ENCODE measurements at places on chromosomes 12 and 14.

DNA sequence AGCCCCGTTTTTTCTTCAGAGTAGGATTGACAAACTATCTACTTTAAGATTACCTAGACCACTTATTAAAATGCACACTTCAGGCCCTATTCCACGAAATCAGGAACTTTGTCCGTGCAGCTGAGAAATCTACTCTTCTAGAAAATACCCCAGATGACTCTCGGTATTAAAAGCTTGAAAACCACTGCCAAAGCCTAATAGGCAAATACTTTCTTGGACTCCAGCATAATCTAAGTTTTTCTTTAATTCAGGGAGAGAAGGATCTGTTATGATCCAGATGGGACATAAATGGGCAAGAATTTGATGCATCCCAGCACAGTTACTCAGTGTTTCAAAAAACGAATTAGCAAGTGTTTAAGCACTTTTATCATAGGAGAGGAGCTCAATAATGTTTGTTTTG, 94.5 kb downstream of the TMX1 start:
- no peak for DNase-seq

DNA sequence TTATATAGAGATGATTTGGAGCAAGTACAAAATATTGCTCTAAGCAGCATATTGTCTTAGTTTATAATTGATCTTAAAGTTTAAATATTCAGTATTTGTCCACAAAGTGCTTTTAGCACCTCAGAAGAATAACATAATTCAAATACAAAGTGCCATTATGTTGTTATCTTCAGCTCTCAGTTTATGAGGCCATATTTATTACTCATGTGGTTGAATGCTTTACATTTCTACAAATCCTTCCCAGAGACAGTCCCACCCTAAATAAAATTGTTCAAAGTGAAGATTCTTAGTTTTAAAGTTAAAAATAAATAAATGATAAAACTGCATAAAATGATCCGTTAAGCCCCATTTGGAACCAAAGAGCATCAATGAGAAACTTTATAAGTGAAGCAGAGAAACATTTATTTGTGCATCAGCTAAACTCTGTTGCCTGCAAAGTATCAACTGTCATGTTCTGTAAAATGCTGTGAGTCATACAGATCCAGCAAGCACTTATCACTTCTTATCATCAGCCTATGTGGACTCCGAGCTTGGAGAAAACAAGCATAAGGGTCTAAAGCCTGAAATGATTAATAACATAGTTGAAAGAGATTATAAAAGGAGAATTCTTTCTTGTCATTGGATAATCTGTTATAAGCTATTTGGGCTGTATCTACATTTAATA, 218.9 kb downstream of the ADAMTS20 start:
- DNase-seq: no peak

DNA sequence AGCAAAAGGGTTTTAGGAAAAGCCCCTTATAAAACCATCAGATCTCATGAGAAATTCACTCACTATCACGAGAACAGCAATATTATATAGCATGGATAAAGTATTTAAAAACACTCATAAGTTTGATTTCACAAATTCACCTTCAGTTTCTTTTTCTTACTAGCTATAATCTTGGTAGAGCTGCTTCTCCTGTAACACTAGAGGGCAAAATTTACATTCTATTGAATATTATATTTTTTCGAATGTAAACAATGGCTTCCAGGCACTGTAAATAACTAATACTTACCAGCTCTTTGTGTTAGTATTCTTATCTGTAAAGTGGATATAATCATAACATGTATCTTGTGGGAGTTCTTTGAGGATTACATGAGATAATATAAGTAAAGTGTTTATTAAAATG, 259.6 kb downstream of the CCER1 start:
- no peak for DNase-seq

GRCh38 chr12:26431211-26431610, 235.8 kb downstream of the SSPN start:
- no peak for DNase-seq

- DNase-seq: no peak
Observed at GRCh38 chr12:131589221-131589897, 121.5 kb upstream of the SFSWAP start.

GRCh38 chr12:27539191-27539631, 15.2 kb downstream of the PPFIBP1 start:
- DNase-seq: no peak

DNA sequence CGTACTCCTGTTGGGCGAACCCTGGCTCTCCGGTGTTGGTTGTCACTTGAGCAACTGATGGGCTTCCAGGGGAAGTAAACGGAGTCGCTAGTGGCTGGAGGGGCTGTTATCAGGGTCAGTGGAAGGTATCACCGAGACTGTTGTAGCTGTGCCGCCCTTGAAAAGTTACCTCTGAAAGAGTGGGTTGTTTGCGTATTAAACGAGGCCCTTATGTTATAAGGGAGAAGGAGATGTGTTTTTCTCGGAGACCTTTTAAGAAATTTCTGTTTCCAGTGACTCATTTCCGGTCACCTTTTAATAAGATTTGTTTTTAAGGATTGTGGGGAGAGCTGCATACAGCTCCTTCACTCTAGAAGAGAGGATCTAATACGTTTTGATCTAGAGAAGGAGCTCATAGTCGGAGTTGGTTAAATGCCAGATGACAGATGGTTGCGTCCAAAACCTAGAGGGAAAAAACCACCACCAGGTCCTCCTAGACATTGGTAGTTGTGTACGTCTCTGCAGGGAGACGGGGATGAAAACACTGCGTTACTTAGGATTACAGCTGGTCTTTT, 750 bp upstream of the DBX2 start:
- no peak for DNase-seq

- DNase-seq: no peak
Observed at GRCh38 chr14:96239711-96240141, 16.3 kb upstream of the BDKRB1 start.

- DNase-seq: no peak
Observed at GRCh38 chr12:115062741-115063140, 378.8 kb upstream of the TBX3 start.

GRCh38 chr12:128959901-128960300, 106.6 kb downstream of the GLT1D1 start:
- DNase-seq: no peak

DNA sequence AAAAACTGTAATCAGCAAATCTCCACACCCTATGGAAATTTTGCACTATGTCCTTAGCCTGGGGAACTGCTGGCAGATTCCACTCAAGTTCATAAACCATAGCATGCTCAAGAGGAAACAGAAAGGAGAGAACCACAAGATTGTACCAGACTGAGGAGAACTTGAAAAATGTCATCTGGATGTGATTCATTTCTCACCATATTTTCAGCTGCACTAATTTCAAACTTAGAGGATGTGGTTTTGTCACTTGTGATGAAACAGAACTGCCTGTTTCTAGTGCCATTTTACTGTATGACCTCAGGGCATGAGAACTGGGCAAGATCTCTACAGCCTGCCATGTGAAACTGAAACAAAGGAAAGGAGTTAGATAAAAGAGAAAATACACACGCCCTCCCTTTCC, 1493.1 kb upstream of the FLRT2 start:
- no peak for DNase-seq

DNA sequence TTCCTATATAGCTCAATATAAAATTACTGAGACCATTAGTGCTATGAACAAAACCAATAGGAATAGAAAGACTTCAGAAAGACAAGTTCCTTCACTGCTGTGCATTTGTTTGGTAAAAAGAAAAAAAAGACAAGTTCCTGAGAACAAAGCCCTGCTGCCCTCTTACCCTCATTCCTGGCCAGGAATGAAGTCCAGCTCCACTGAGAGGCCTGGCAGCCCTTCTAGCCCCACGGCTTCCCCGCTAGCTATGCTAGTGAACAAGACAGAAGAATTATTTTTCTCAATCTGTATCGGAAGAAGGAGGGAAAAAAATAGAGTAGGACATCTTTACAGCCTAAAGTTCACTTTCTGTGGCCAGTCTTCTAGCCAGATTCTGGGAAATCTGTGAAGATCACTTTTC, 1.6 kb downstream of the MFAP5 start:
- no peak for DNase-seq

- no peak for DNase-seq
Observed at GRCh38 chr14:90739318-90740068, 76.7 kb downstream of the TTC7B start.

DNA sequence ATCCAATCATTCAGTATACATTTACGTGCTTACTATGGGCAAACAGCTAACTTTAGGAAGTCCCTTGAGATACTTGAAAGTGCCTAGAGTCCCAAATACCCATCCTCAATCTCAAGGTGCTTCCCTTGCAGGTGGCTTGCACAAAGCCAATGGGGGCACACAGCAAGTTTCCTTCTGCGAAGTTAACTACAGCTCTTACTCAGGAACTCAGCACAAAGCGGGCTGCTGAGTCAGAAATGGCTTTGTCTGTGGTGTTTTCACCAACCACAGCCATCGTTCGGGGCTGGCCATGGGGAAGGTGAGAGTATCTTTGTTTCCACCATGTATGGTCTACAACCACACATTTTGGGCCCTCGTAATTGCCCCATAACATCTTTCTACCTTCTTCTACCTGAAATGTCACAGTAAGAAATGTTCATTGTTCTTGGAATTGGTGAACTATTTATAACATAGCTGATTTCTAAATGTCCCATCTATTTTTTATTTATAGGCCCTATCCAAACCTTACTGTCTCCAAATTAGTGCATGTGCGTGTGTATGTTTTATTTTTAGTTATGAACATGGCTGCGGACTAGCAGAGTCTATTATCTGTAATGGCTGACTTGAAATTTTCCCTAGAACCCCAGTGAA, 13.9 kb downstream of the MFAP5 start:
- no peak for DNase-seq

DNA sequence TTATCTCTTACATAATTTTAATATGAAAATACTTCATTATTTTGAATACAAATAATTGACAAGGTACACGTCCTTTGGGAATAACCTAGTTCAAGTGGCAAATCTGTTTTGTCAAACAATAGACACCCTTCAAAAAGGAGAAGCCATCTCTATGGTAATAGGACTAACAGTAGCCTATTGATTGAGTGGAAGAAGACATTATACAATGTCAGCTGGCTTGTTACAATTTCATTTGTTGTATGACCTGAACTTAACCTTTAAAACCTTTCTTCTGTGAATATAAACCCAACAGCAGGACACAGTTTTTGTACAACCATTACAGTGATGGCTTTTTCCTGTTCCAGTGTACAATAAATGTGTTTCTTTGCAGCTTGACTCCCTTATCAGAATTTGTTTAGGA, 8.1 kb downstream of the TMEM260 start:
- DNase-seq: no peak

- DNase-seq: no peak
Observed at GRCh38 chr12:32198555-32198954, 91.9 kb downstream of the BICD1 start.

- DNase-seq: no peak
Observed at GRCh38 chr12:92900941-92901340, 28.2 kb downstream of the EEA1 start.

DNA sequence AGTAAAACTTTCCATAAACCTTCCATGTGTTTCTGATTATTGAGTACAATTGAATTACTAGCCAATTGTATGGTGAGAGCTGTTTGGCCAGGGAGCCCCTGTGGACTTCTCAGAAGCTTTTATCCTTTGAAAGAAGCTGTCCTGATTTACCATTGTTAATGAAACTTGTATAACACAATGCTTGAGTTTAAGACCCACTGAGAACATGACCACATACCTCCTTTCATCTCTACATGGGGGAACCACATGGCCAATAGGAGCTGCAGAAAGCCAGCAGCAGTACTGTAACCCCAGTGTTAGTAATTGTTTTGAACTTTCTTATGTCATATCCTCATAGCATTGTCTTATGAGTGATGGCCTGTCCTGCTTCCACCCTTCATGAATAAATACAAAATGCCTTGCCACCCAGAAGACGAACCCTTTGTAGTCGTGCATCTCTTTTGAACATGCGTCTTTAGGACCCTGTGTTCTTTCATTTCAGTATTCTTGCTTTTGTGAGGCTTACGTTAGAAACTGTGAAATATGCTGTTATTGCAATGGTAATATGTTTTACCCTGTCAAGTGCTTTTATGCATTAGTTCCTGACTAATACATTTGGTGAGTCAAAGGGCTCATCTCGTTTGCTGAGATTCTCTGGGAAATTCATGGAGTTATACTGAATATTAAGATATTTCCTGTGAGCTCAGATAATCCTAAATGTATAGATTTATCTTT, 815.7 kb downstream of the NRXN3 start:
- DNase-seq: no peak

DNA sequence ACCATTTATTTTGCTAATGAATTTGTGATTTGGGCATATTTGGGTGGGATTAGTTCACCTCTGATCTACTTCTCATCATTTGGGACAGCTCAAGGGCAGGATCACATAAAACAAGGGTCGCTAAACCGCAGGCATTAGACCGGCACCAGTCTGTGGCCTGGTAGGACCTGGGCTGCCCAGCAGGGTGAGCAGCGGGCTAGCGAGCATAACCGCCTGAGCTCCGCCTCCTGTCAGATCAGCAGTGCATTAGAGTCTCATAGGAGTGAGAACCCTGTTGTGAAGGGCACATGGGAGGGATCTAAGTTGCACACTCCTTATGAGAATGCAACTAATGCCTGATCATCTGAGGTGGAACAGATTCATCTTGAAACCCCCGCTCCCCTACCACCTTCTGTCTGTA, 785.3 kb downstream of the TRHDE start:
- DNase-seq: no peak

- DNase-seq: no peak
Observed at GRCh38 chr12:46470975-46471374, 98.4 kb upstream of the SLC38A2 start.

GRCh38 chr14:37452323-37452722, 142.7 kb downstream of the FOXA1 start:
- DNase-seq: no peak

DNA sequence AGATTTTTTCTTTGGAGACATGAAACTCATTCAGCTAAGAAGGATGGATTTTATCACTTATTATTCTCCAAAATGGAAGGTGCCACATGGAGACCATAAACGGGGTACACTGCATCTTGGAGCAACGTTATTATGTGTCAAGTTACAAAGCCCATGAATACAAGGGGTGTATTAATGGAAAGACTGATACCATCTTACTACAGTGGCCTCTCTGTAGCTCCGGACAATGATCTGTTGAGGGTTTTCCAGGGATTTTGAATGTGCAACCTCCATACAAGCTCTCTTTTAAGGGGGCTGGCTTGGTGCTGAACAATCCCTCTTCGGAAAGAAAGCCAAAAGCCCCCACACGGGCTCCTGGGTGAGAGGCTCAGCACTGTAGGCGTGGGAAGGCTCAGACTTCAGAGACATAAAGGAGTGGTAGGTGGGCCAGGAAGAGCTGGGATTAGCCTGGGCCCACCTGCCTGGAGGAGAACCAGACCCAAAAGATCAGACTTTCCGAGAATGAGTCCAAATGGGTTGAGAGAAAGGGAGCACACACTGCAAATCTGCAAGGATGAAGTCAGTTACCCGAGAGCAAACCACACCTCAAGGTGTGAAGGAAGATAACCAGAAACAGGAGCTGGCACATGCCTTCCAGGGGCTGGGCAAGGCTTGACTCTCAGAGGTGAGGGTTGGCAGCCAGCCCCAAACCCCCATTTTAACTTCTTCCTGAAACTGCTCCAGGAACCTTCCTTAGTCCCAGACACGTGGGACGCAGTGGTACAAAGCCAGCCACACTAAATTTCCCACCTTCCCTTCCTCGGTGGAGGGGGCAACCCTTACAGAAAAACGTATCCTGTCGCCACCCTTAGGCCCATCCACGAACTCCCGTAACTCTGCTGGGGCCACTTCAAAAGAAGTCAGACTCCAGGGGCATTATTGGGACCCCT, 1.5 kb downstream of the VPS37B start:
- DNase-seq: no peak

GRCh38 chr12:123896767-123897166, 75.9 kb downstream of the CCDC92 start:
- DNase-seq: no peak
